ENCODE measurements at places on chromosomes 1 and 21. TPM values are rescaled to one million over a fixed set of nuclear protein-coding genes. Genes with fewer than 3 reads are reported as not detected.

DNA sequence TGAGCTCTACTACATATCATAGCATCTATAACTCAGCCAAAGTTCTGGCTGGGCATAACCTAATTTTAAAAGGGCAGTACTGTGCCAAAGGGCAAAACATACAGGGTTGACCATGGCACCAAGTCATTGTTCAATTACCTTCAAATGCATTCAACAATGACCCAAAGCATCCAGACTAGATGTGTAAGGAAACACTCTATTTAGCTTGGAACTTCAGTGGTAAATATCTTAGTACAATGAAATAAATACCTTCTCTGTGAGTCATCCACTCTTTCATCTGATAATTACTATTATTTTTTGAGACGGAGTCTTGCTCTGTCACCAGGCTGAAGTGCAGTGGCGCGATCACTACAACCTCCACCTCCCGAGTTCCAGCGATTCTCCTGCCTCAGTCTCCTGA is 70.0 kb downstream of the NVL start:
- peak; percentile 75 for DNase-seq

- DNase-seq, result no peak
Measured at GRCh38 chr1:20215716-20216115, 29.4 kb upstream of the PLA2G2C start.

DNA sequence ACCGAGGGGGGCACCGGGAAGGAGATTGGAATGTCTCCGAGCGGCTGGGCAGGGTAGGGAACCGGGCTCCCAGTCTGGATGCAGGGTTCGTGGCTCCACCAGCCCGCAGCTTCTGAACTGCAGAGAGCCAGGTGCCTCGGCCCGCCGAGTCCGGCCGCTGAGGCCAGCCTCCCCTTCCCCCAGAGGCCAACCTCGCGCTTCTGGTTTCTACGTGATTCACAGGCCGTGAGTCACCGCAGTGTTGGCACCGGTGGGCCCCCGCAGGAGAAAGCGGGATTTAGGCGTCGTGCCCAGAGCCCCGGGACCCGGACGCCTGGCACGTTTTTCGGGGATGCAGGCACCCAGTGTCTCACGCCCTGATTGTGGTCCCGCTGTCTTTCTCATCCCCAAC is 458 bp downstream of the CRABP2 start:
- peak; percentile 72 for DNase-seq

DNA sequence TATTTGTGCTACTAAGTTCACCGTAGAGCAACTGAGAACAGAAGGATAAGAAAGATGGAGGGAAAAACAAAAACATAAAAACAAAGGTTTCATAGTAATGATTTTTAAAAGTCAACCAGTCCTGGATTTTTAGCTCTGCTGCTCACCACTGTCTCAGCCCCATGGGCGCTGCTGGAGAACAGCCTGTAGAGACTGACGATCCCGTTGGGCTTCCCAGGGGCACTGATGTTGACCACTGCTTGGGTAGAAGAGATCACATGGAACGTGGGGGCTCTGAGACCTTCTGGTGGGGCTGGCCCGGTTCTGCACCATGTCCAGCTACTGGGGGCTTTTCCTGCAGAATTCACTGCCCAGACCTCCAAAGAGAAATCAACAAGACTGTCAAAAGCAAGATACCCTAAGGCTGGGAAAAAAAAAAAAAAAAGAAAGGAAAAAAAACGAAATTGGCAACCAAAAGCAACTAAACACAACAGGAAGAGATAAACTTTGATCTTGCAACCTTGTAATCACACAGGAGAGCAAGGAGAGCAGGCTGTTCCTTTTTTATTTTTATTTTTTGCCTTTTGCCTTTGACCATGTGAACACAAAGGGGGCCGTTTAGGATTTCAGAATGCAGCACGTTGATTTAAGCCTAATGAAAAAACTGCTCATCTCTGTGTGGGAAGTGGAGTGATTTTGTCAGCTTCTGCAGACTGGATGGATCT is 83.5 kb downstream of the KCTD3 start:
- no peak for DNase-seq

DNA sequence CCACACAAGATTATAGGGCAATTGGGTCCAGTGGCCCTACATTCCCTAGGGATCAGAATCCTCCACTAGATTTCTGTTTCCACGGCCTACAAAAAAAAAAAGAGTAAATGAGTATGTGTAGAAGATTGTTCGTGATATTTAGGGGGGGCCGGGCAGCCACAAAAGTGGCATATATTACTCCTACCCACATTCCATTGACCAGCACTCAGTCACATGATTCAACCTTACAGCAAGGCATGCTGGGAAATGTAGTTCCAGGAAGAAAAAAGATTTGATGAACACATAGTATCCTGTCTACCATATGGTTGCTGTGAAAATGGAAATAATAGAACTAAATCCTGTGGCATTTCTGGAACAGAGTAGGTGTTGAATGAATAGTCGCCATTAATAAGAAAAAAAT is 43.4 kb upstream of the GJB5 start:
- peak; percentile 13 for DNase-seq

DNA sequence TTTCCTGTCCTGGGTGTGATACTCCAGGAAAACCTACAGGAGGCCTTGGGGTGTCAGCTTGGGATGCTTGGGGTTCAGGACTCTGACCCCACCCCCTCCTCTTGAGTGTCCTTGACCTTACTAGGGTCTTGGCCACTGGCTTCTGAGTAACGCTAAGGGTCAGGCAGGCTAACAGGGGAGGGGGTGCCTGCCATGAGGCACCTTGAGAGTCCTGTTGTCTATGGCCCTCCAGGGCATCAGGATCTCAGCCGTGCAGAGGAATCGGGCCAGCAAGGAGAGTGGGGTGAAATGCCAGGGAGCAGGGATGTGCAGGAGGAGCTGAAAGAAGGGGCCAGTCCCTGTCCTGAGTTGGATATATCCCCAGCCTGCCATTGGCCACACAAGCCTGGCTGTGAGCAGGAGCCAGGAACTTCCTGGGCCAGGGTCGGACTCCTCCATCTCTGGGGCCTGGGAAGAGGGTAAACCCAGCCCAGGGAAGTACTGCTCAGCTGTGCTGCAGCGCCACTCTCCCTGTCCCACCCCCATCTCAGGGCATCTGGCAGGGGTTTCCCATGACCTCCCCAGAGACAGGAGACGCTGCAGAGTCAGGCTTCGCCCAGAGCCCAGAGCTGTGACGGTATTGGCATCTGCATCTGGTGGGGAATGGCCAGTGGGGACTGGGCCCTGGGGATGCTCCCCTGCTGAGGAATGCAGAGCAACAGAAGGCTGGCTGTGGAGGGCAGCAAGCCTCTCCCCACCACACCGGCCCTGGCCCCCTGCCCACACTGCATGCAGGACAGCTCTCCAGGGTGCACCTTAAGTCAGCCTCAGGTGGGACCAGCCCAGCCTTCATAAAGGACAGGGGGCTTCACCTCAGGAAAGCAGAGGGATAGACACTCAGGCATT is 6.3 kb downstream of the KIF21B start:
- DNase-seq, result no peak

DNA sequence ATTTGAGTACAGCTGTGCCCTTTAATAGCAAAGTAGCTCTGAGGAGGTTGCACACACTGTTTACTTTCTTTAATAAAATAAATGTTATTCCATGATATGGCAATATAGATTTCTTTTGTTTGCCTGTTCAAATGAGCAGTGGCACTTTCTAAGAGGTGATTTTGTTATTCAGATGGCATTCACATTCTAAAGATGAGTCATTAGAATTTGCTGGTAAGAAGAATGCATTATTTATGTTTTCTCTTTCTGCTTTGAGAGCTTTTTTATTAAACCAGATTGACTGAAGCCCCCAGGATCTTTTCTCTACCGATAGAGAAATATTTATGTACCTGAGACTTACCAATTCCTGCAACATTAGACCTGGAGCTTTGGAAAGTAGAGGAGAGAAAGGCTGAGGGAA is 11.2 kb upstream of the LEPR start:
- no peak for DNase-seq

GRCh38 chr1:205001162-205001561 is 41.9 kb upstream of the CNTN2 start:
- no peak for DNase-seq

DNA sequence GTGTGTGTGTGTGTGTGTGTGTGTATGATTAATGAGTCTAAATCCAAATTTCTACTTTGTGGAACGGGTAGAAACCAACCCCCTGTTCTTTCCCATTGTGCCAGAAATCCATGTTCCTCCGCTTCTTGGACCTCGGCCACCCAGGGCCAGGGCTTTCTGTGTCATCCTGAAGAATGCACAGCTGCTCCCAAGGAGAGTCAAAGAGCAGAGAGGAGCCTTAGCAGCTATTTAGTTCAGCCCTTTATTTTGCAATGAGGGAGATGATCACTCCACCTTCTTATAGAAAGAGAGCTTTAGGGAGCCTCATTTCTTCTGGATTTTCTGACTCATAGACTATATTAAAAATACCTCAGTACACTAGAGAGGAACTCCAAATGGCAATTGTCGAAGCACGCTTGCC is 489.3 kb upstream of the VAMP3 start:
- peak; percentile 39 for DNase-seq

DNA sequence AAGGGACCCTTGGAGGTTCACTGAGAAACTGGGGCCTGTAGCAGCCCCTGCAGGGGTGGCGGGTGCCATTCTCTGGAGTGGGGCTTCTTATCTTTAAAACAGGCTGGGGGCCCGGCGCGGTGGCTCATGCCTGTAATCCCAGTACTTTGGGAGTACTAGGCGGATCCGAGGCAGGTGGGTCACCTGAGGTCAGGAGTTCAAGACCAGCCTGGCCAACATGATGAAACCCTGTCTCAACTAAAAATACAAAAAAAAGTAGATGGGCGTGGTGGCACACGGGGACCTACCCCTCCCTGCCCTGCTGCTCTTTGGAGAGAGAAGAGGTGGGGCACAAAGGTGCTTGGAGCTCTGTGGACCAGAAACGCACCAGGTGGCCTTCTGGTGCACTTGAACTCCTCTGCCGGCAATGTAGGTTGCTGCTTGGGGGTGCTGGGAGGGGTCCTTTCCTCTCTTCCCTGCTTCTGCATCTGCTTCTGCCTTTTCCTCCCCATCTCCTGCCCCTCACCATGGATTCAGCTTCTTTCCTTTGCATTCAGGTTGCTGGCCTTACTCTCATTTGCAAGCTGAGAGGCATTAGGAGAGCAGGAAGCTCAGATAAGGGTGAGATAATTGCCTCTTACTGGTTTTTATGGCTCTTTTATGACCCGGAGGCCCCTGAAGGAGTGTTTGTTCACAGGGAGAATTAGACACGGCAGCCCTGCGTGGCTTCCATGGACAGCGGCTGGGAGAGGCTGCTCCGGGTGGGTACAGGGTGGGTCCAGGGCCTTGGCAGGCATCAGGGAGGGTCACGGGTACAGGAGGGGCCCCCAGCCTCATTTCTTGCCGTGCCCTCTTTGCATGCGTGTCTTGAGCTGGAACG is 57.4 kb downstream of the ARHGEF10L start:
- no peak for DNase-seq

The NPHP4 gene
- total RNA-seq, result 1.9 TPM

The BSND gene
- total RNA-seq, result not detected

The FAM43B gene
- 0.09 TPM for total RNA-seq

The SPRR3 gene
- total RNA-seq, result not detected
